ENCODE measurements at places on chromosomes 5 and 9. TPM values are rescaled to one million over a fixed set of nuclear protein-coding genes. Genes with fewer than 3 reads are reported as not detected.
A peak's percentile ranks its signal among the peaks of the same experiment; 100 is the strongest.

The PAEP gene
- total RNA-seq, result not detected

The CDKN2A gene
- 32.9 TPM for total RNA-seq

The C9orf50 gene
- not detected for total RNA-seq

The CCL27 gene
- total RNA-seq, result not detected

The CYSRT1 gene
- total RNA-seq, result 0.50 TPM

The GRXCR2 gene
- not detected for total RNA-seq

DNA sequence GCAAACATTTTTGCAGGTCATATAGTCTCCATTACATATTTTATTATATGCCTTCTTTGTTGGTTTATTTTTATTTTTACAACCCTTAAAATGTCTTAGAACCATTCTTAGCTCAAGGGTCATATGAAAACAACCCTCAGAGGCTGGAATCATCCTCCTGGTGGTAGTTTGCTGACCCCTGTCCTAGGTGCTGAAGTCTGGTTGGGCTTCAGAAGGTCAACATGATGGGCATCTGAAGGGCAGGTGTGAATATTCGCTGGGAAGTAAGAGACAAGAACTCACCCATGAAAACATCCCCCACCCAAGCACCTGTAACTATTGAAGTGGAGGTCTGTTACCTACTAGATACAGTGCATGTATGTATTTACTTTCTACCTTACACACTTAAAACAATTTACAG is 75.4 kb downstream of the OSMR start:
- no peak for DNase-seq
- H3K4me3 ChIP-seq, result no peak overlapping the region
- no peaks in the 10 kb centered on the region for H3K4me1 ChIP-seq
- peaks cover 26% of the 10 kb centered on the region for H3K27me3 ChIP-seq

GRCh38 chr9:19643875-19644274 is 145.0 kb downstream of the SLC24A2 start:
- DNase-seq, result no peak
- H3K4me1 ChIP-seq, result no peaks in the 10 kb centered on the region
- no peak overlapping the region for H3K27ac ChIP-seq

- no peaks in the 10 kb centered on the region for H3K36me3 ChIP-seq
- no peaks in the 10 kb centered on the region for H3K4me1 ChIP-seq
Measured at GRCh38 chr9:114131808-114132549, 23.4 kb upstream of the COL27A1 start.

- H3K27me3 ChIP-seq, result no peaks in the 10 kb centered on the region
- no peak overlapping the region for H3K27ac ChIP-seq
- DNase-seq, result no peak
- H3K36me3 ChIP-seq, result no peaks in the 10 kb centered on the region
- H3K4me3 ChIP-seq, result no peak overlapping the region
Measured at GRCh38 chr5:7576023-7576715, 180.2 kb downstream of the ADCY2 start.

- peaks cover 20% of the 10 kb centered on the region for H3K36me3 ChIP-seq
- no peaks in the 10 kb centered on the region for H3K27me3 ChIP-seq
- H3K4me1 ChIP-seq, result peaks cover 67% of the 10 kb centered on the region
- no peak for DNase-seq
- no peak overlapping the region for H3K4me3 ChIP-seq
Measured at GRCh38 chr9:131697908-131698617, 41.8 kb downstream of the RAPGEF1 start.

DNA sequence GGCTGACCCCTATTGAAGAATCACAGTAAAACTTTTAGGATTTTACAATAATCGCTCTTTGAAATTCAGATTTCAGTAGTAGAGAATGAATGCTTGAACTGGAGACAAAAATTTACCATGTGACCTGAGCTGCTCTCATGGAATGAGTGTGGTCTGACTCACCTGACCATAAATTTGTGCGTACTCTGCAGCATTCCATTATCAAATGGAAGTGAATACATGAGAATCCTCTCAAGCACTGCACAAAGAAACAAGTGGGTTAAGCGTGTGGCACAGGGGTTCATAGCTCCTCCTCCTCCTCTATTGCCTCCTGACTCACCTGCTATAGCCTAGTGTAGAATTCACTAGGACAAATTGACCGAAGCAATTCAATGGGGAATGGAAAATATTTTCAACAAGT is 269.8 kb upstream of the CDH9 start:
- no peaks in the 10 kb centered on the region for H3K36me3 ChIP-seq
- no peak for DNase-seq
- H3K4me3 ChIP-seq, result no peak overlapping the region
- H3K4me1 ChIP-seq, result no peaks in the 10 kb centered on the region

- no peak overlapping the region for H3K4me3 ChIP-seq
- DNase-seq, result no peak
- H3K36me3 ChIP-seq, result peaks cover 48% of the 10 kb centered on the region
- H3K4me1 ChIP-seq, result no peaks in the 10 kb centered on the region
- H3K27me3 ChIP-seq, result no peaks in the 10 kb centered on the region
Measured at GRCh38 chr5:94021246-94021645, 279.8 kb upstream of the POU5F2 start.

DNA sequence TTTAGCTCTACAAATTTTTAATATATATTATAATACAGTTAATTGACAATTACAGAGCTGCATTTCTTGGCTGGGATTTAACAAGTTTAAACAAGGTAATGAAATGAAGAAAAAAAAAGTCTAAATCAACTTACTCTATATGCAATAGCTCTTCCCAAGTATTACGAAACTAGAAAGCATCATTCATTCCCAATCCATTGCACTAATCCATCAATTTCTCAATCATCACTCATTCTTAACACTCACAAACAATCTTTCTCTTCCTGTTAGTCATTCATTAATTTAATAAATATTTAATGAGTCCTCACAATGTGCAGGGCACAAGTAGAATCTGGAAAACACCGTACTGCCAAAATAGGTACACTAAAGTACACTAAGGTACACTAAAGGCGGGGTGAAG is 42.9 kb upstream of the APBA1 start:
- H3K36me3 ChIP-seq, result peaks cover 42% of the 10 kb centered on the region
- no peaks in the 10 kb centered on the region for H3K27me3 ChIP-seq
- no peak overlapping the region for H3K27ac ChIP-seq

DNA sequence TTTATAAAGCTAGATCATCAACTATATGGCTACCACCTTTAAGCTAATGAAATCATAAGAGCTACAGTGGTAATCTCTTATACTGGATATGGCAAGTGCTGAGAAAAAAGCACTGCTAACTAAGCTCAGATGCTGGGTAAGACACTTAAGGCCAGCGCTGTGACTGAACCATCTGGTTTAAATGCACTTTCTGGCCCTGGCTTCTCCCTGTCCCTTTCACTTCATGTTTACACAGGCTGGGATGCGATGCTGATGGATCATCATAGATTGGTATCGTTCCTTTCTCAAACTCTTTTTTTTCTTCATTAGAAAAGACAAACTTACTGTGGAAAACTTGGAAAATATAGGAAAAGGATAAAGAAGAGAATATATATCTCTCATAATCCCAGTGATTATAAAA is 52.3 kb downstream of the KIF24 start:
- H3K4me3 ChIP-seq, result no peak overlapping the region
- no peak overlapping the region for H3K27ac ChIP-seq
- no peak for DNase-seq
- no peaks in the 10 kb centered on the region for H3K27me3 ChIP-seq
- H3K4me1 ChIP-seq, result peaks cover 10% of the 10 kb centered on the region
- peaks cover 11% of the 10 kb centered on the region for H3K36me3 ChIP-seq

- H3K4me1 ChIP-seq, result no peaks in the 10 kb centered on the region
- H3K27ac ChIP-seq, result no peak overlapping the region
- no peak overlapping the region for H3K4me3 ChIP-seq
- H3K36me3 ChIP-seq, result no peaks in the 10 kb centered on the region
Measured at GRCh38 chr9:27258662-27259061, 38.3 kb downstream of the EQTN start.

DNA sequence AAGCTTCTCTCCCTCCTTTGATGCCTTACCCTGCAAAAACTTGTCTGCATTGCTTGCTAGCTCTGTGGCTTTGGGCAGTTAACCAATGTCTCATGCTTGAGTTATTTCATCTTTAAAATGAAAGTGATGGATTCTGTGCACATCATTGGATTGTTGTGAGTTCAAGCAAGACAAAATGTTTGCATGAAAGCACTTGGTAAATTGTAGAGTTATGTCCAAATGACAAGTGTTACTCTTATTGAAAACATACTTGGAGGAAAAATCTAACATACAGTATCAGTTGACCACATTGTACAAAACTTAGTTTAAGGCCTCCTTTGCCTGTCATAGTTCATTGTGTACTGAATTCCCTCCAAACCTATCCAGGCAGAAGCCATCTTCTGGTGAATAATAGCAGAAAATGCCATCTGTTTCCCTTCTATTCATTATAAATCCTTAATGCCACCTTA is 30.0 kb downstream of the TGFBR1 start:
- H3K27me3 ChIP-seq, result no peaks in the 10 kb centered on the region
- peaks cover 80% of the 10 kb centered on the region for H3K4me1 ChIP-seq
- H3K4me3 ChIP-seq, result peak overlapping the region; percentile 36
- DNase-seq, result peak; percentile 63

- H3K4me1 ChIP-seq, result peaks cover 15% of the 10 kb centered on the region
- H3K27ac ChIP-seq, result peak overlapping the region; percentile 78
- H3K36me3 ChIP-seq, result no peaks in the 10 kb centered on the region
- peak overlapping the region; percentile 91 for H3K4me3 ChIP-seq
Measured at GRCh38 chr9:97237311-97237786, 70.1 kb upstream of the CCDC180 start.

DNA sequence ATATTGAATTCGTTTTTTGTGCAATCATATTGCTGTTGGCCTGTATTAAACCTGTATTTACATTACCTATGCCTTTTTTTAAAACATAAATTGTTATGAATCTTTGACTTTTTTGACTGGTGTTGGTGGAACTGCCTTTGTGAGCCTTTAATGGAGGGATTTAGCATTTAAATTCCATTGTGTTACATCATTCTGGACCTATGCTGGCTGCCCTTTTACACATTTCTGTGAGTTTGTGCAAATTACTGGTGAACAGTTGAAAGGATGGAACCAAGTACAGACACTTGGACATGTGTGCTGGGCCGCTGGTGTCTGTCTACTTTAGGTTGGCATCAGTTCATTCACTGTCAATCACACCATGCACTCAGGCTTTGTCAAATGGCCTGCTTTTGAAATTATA is 3.4 kb downstream of the SNX18 start:
- peaks cover 57% of the 10 kb centered on the region for H3K4me1 ChIP-seq
- peaks cover 48% of the 10 kb centered on the region for H3K36me3 ChIP-seq
- H3K27me3 ChIP-seq, result peaks cover under 1% of the 10 kb centered on the region
- peak overlapping the region; percentile 79 for H3K4me3 ChIP-seq
- peak overlapping the region; percentile 20 for H3K27ac ChIP-seq

DNA sequence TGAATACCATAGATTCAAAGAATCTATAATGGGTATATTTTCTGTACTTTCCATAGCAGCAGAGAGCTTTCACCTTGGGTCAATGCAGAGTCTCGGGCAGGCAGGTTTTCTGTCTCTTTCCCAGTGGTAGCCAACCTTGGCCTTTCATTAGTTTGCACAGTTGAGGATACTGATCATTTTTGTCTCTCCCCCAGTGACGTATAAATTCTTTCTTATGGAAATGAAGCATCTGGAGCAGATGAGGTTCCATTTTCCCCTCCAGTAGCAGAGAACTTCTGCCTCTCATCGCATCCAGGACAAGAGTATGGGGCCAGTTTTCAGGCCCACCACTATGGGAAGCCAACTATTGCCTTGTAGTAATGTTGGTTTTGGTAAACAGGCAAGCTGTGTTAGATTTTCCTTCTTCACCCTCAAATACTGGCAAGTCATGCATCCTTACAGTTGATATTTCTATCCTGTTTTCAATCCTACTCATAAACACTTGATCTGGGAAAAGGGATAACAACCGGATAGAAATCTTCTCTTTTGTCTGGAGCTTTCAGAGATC is 845.2 kb upstream of the CDH18 start:
- DNase-seq, result no peak
- H3K27me3 ChIP-seq, result no peaks in the 10 kb centered on the region
- H3K4me3 ChIP-seq, result no peak overlapping the region
- no peaks in the 10 kb centered on the region for H3K36me3 ChIP-seq

DNA sequence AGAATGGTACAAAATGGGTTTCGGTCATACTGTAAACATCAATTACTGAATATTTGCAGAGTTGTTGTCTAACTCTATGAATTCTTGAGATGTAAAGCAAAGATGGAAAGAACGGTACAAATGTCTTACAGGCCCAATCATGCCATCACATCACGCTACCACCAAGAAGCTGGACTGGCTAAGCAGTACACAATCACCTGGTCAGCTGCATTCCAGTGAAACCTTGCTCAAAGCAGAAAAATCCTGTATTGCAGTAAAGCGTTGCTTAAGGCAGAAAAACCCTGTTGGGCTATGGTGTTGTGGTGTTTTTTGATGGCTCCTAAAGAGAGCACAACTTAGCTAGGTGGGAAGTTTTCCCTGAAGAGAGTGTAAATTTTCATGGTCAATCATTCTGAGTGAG is 112.6 kb upstream of the RASA1 start:
- no peak overlapping the region for H3K27ac ChIP-seq
- H3K4me1 ChIP-seq, result peaks cover 11% of the 10 kb centered on the region
- DNase-seq, result no peak
- no peaks in the 10 kb centered on the region for H3K27me3 ChIP-seq
- no peak overlapping the region for H3K4me3 ChIP-seq

DNA sequence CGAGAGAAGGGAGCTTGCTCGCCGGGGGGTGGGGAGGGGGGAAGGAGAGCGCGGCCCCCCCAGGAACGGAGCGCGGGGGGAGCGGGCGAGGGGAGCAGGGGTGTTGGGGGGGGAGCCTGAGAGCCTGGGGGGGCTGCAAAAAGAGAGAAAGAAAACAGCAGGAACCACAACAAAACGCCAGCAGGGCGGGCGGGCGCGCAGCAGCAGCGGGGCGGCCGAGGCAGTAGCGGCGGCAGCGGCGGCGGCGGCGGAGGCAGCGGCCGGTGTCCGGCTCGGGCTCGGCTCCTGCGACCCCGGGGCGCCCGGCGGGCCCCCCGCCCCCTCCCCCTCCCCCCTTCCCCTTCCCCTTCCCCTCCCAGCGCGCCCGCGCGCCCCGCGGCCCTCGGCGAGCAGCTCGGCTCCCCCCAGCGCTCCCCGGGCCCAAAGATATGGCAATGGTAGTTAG is 1.6 kb downstream of the NR2F1 start:
- peaks cover 35% of the 10 kb centered on the region for H3K4me1 ChIP-seq
- peak; percentile 17 for DNase-seq
- no peak overlapping the region for H3K27ac ChIP-seq
- H3K27me3 ChIP-seq, result peaks cover 58% of the 10 kb centered on the region

- no peaks in the 10 kb centered on the region for H3K36me3 ChIP-seq
- no peak overlapping the region for H3K27ac ChIP-seq
- no peak for DNase-seq
- H3K4me3 ChIP-seq, result no peak overlapping the region
- no peaks in the 10 kb centered on the region for H3K4me1 ChIP-seq
Measured at GRCh38 chr9:114119242-114120191, 20.4 kb upstream of the KIF12 start.

GRCh38 chr9:18489861-18490260 is 15.9 kb downstream of the ADAMTSL1 start:
- no peak overlapping the region for H3K27ac ChIP-seq
- no peak overlapping the region for H3K4me3 ChIP-seq
- no peaks in the 10 kb centered on the region for H3K27me3 ChIP-seq

DNA sequence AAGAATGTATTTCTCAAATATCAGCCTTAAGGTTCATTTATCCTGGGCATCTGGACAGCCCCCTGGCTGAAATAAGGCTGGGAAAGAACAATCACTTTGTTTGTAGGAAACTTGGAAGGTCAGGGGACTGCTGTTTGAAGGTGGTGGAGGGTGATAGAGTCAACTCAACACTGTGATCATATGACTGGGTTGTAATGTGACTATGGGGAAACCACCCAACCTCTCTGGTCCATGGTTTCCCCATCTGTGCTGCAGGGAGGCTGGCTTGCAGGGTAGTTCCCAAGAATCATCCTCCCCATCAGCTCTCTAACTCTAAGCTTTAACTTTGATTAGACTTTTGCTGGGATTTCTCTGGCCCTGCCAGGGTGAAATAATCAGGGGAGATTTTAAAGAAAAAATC is 10.0 kb downstream of the INSYN2B start:
- H3K27me3 ChIP-seq, result no peaks in the 10 kb centered on the region
- no peak overlapping the region for H3K27ac ChIP-seq
- H3K36me3 ChIP-seq, result peaks cover 16% of the 10 kb centered on the region
- H3K4me1 ChIP-seq, result no peaks in the 10 kb centered on the region

All from activated CD8-positive, alpha-beta T cell treated with anti-CD3 and anti-CD28 coated beads, Interleukin-2, amount 10 ng/mL, durations not matched to agents 7 days and 5 days (primary cell).